ENCODE measurements at places on chromosomes 7 and 10.

- DNase-seq: no peak
Observed at GRCh38 chr10:80211786-80212185, 6.4 kb upstream of the ANXA11 start.

GRCh38 chr7:129438839-129439651, 4.8 kb downstream of the STRIP2 start:
- peak; percentile 46 for DNase-seq

DNA sequence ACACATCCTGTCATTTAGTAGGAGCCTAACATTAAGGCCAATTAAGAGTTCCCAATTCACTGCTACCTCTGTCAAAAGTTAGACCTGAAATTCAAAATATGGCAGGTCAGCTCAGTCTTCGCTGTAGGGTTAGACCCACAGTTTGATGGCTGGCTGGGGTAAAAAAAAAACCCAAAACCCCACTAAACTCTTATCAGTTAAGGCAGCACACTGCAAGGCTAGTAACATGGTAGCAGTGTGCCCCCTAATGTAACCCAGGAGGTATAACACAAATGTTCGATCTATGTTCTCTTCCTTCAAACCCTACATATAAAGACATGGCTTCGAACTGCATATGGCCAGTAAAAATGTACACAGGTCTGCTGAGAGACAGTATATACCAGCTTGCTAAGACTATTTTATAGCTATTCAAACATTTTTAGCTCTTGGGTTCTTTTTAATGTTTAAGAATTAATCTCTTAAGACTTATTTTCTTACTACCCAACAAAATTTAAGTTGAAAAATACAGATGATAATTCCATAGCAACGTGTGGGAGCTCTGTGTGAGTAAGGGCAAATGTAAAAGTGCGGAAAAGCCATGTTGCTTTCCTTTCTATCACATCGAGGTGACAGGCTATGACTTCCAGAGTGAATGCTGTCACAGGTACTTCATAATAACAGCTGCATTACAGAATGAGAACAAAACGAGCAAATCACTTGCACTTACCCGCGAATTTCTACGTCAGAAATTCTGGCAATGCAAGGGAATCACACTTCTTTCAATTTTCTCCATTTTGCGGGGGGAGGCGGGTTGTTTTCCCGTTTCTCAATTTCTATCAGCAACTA, 168.4 kb upstream of the IMMP2L start:
- no peak for DNase-seq

DNA sequence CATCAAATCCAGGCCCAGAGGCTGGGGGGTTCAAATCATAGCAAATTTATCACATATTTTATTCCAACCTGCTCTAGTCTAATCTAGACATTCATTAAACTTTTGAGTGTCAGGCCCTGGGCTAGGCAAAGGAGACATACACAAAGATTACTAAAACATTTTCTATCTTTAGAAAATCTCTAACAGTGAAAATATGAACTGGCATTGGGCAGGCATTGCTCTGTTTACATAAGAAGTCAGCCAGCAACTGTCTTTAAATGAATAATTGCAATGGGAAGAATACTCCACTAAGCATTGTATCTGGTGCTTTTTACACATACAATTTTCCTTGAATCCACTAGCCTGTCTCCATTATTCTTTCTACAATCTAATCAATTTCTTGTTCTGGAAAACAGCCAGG, 222.5 kb upstream of the LRRN3 start:
- DNase-seq: no peak

GRCh38 chr7:75842836-75843446, 29.3 kb upstream of the CCL24 start:
- DNase-seq: peak; percentile 56

DNA sequence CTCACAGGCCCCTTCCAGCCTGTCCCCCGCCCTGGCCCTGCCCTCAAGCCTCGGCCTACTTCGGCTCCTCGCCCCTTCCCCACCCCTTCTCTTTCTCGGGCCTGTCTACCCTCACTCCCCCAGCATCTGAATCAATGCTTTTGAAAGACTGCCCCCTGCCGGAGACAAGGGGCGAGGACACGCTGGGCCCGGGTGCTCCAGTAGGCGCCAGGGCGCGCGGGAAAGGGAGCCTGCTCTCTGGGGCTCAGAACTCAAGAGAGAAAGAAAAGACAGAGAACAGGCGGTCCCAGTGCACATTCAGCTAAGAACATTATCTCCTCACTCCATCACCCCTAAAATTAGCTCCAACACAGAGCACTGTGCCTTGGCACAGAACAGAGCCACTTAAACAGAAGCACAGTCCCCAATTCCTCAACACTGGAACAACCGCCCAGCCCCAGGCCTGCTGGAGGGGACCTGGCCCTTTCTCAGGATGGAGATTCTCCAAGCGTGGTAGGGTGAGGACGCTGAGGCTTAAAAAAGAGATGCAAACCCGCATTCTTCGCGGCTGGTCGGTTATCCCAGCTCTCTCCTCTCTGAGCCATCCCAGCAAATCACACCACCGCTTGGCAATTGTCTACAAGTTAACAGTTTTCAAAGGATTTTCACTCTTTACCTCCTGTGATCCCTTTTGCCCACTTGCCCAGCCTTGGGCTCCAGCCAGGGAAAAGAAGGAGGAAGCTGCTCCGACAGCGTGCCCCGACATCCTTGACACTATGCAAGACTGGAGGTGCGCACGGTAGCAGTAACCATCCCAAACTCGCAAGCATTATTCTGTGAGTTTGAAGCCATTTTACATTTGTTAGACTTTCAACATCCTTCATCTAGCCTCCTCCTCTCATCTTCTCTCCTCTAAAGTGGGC, 2.1 kb downstream of the GIGYF1 start:
- DNase-seq: peak; percentile 86

DNA sequence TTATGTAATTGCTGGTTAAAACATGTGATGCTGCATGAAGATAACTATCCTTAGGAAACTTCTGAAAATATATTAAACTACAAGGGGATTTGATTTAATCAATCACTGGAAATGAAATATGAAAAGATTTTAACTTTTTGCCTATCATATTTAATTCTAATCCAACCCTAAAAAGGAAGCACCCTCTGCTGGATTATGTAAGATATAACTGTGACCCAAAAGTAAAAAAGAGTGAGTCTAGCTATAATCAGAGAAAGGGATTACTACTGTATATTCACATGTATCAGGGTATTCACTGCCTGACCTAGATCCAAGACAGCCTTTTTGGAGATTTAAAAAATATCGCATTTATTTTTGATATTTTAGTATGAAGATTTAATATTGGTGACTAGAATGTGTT, 295.5 kb downstream of the MDFIC start:
- no peak for DNase-seq

DNA sequence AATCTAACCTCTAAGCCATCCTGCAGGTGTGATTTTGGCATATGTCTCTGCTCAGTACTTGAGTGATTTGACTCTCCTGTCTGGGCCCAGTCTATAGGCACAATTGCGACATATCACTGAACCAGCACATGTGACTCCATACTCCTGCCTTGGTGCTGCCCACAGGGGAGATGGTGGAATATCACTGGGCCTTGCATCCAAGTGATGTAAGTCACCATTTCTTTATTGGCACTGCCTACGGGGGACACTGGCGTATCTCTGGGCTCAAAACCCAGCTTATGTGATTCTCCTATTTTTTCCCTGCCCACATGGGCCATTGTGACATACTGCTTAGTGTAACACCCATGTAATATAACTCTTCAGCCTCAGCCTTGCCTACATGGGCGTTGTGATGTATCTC, 48.1 kb upstream of the ZNF680 start:
- DNase-seq: no peak

DNA sequence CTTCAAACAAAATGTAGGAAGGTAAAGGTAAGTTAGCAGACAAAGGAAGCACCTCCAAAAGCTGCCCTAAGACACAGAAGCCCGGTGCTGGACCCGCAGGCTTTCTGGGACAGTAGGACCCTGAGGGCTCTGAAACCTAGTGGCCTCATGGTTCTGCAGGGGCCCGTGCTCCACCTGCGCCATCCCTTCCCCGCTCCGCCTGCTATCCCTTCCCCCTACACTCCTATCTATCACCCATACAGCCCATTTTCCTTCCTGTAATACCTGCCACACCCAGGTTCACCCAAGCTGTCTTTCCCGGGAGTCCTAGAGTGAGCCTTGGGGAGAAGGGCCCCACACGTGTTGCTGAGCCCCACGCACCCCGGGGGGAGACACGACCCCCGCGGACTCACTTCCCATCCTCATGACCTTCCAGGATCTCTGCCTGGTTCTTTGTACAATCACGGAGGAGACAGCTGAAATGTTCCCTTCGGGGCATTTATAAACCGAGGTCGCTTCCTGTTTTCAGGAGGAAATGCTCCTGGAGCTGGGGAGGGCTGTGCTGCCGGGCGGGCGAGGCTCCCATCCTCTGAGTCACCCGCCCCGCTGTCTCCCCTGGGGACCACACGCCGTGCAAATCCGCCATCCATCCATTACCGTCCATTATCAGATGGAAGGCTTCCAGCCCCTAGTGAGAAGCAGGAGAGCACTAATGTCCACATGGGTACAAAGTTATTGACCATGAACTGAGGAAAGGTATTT, 251.7 kb upstream of the PITRM1 start:
- no peak for DNase-seq

GRCh38 chr7:90869335-90869734, 273.2 kb downstream of the CDK14 start:
- no peak for DNase-seq

DNA sequence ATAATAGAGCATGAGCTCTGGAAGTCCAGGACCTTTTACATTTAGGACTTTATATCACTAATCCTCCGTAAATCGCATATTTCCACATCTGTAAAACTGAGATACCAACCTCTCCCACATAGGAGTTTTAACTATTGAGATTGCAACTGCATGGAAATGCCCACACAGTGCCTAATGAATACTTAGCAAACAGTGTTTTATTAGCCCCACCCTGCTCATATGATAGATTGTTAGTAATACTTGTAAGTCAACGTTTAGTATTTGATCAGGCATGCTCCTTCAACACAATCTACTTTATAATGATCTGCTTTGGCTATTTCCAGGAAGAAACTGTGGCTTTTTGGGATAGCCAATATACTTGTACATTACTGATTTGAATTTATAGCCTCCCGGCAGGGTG, 8.5 kb downstream of the PDZD8 start:
- no peak for DNase-seq

- DNase-seq: no peak
Observed at GRCh38 chr7:25694699-25695098, 457.3 kb upstream of the NFE2L3 start.

DNA sequence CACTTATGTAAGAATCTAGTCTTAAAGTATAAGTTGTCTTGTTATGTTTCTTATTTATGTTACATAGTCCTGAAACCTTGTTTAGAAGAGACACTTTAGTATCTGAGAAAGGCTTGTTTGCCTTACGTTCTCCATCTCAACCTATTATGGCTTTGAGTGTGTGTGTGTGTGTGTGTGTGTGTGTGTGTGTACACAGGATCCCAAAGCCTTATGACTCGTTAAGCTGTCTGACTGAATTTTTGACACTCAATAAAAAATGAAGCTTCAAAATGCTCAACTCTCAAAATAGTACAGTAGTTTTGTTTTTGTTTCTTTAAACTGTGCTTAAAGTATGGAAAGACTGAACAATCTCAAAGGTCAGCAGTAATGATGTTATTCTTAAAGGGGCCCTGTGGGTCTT, 18.0 kb downstream of the CALU start:
- no peak for DNase-seq

DNA sequence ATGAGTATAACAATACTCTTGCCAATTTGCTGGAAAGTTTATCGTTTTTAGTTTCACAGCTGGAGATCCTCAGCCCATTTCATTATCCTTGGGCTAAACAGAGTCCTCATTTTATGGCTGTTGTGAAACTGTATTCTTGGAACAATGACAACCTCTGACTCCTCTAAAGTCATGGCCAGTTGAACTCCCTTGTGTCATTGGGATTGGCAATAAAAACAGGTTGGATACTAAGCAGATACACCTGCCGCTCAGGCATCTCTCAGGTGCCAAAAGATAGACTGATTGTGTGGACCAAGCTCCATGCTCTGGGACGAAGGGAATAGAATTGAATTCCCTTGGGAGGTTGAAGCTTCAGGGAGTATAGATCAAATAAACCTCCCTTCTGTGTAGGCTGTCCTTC, 182.2 kb downstream of the WDR11 start:
- DNase-seq: no peak

DNA sequence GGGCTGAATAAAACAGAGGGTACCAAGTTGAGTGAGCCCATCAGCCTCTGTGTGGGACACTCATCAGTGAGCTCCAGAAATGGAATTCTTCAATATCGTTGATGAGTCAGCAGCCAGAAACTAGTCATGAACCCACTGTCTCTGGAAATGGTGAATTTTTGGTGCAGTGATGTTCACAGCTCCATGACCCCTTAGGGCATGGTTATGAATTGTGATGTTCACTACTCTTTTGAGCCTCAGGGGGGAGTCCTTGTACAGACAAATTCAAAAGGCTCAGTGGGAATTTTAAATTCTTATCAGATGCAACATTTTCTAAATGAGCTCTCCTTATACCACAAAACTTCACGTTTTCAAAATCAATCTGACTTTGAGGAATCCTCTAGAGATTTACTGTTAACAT, 335.7 kb downstream of the PHTF2 start:
- DNase-seq: no peak

DNA sequence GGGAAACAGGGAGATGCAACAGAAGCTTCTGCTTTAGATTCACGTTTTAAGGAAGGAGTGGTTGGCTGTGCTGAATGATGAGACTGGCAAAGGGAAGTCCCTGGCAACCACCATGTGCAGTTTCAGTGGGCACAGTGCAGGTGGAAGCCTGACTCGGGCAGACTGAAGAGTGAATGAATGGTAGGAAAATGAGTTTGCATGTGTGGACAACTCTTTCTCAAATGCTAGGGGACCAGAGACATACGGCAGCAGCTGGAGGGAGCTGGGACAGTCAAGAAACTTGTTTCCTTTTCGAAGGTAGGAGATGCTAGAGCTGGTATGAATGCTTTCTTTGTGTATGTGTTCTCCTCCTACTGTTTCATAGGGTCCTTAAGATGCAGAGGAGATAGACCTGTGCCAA, 29.0 kb downstream of the PODXL start:
- no peak for DNase-seq

DNA sequence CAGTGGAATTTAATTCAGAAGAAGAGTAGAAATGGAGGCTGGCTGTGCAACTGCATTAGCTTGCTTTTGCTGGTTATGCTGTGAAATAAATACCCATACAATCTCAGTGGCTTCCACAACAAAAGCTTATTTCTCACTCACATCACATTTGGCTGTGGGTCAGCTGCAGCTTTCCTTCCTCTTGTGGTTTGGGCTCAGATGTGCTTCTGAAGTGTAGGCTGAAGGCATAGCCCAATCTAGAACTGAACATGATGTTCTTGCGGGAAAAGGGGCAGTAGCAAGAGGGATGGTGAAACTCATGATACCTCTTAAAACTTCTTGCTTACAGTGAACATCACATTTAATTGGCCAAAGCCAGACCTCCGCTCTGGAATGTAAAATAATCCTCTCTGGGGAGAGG, 119.9 kb downstream of the HECW1 start:
- no peak for DNase-seq

DNA sequence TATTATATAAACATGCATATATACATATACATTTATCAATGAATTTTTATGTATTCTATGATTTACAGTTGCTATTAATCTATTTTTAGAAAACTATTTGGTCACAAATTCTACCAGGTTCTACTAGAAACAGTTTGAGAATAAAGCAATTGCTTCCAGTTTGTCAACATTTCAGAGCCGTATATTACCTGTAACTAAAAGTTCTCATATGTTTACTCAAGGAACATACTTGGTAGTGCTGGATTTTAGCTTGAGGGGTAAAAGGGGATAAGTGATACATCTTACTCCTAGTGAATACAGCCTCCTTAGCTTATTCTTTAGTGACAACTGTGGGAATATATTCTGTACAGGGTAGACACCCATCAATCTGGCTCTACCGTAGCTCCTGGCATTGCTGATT, 1590.5 kb upstream of the LRRTM3 start:
- DNase-seq: no peak

- DNase-seq: no peak
Observed at GRCh38 chr7:70426249-70426880, 705.6 kb upstream of the GALNT17 start.
